Fibroblast of villous mesenchyme (primary cell): ENCODE measurements at places on chromosomes 5 and 9.
A peak's percentile ranks its signal among the peaks of the same experiment; 100 is the strongest.

DNA sequence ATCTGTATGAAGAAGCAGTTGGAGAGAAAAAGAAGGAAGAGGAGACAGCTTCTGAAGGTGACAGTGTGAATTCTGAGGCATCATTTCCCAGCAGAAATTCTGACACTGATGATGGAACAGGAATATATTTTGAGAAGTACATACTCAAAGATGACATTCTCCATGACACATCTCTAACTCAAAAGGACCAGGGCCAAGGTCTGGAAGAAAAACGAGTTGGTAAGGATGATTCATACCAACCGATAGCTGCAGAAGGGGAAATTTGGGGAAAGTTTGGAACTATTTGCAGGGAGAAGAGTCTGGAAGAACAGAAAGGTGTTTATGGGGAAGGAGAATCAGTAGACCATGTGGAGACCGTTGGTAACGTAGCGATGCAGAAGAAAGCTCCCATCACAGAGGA, 48.7 kb downstream of the CMYA5 start:
- no peak for DNase-seq

- DNase-seq, result no peak
These were observed 5.2 kb downstream of the SLC31A2 start for GRCh38 chr9:113155911-113156588.

DNA sequence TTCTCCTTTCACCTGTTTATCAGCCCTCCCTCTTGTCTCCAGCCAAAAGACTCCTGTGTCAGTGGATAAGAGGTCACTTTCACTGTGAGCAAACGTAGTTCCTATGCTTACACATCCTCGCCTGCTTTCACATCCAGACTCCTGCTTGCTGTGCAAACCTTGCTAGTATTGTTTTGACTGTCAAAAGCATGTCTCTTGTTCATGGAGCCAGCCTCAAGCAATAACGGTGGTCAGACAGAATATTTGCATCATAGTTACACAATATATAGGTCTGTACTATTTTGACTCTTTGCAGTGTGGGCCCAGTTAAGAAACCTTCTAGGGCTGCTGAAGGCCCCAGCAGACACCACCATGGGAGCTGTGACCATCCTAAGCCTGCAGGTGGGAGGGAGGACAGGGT, 420.0 kb downstream of the SEMA5A start:
- DNase-seq, result no peak

DNA sequence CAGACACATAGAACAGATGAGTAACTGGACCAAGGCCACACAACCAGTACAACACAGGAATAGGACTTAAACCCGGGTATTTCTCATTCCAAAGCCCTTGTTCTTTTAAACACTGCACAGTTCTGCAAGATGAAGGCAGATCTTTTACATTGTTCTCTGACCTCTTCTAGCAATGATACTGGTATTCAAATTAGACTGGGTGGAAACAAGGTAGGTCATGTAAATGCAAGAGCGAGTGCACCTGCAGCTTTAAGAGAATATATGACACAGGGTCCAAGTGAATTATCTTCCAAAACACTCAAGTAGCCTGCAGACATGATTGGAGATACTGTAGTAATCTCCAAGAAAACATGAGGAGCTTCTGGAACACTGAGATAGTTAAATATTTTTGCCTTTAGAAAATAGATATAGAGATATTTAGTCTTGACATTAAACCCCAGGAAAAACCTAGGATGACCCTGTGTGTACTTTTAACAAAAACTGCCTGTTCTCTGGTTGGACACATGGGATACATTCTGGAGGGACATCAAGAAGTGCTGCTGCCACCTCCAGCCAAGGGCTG, 130.6 kb upstream of the EPB41L4A start:
- no peak for DNase-seq

GRCh38 chr5:122366501-122366900, 54.5 kb downstream of the SNCAIP start:
- no peak for DNase-seq

- no peak for DNase-seq
These were observed 11.8 kb downstream of the IPPK start for GRCh38 chr9:92658176-92658575.

- DNase-seq, result no peak
These were observed 282.0 kb downstream of the ISL1 start for GRCh38 chr5:51665251-51665593.

DNA sequence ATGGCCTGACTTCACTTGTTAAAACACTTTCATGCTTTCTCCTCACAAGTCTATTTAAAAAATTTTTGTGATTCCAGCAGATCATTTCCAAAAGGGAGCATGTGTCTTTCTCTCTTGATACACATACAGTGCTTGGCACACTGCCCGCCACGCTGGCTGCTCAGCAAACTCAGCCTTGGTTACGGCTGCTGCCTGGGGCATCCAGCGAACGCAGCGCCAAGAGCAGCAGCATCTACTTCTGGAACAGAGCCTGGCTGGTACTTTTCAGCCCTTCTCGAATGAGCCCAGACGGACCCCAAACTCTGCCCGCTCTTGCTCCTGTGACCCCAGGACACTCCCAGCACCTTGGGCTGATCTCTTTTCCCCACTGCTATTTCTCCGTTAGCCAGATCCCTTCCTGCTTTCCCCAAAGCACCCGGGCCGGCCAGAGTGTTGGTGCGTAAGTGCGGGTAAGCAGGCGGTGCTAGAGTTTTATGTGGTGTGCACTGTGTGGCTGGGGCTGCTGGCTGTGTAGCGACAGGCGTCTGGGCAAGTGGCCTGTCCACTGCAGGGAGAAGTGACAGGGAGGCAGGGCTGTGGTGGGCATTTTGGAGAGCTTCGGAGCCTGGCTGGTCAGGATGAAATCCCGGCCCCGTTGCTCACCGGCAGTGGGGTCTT, 73.2 kb downstream of the SH3PXD2B start:
- no peak for DNase-seq

DNA sequence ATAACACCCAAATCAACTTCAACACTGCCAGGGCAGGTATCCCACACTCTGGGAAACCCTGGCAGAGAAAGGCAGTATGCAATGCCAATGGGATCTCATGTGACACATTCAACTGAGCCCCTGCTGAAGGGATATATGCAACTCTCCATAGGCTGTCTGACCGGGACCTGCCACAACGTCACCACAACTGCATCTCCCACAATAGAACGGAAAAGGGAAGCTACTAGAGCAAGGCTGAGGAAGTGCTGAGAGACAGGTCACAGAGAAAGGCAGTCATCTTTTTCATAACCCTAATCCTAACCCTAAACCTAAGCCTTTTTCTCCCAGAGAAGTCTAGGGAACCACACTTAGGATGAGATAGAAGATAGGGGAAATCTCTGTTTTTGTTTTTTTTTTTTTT, 345.9 kb upstream of the CD180 start:
- DNase-seq, result no peak

DNA sequence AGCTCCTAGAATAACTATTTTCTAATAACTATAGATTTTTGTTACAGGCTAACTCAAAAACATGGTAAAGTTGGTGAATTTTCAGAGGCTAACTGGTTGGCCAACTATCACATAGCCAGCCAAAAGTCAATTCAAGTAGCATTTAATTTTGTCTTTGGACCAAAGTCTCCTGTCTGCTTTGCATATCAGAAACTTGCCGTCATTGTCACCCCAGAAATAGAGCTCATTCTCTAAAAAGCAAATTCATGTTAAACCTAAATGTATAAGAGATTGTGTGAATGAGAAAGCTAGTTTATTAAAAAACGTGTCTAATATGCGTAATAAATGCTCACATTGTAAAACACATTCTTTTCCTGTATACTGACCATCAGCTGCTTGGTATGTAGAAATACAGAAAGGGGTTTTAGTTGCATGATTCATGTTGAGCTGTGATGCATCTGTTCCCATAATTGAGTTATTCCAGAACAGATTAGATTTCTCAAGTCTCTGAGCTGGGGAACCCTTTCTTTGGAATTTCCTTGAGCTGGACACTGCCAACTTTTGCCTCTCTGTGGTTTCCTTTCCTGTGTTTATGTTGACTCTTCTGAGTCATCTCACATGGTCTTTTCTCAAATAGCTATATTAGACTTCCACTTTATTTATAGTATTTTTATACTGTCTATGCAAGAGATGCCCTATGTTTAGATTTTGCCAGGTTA, 7.3 kb downstream of the SRFBP1 start:
- DNase-seq, result peak; percentile 99

DNA sequence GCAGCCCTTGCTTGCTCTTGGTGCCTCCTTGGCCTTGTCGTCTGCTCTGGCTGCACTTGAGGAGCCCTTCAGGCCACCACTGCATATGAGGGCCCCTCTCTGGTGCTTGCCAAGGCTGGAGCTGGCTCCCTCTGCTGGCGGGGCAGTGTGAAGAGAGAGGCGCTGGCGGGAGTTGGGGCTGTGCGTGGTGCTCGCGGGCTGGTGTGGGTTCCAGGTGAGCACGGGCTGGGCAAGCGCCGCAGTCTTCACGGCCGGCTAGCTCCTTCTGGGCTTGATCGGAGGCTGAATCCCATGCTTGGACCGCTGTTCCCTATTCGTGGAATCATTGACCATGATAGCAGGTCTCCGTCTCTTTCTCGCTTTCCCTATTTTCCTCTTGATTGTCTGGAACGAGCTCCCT, 56.5 kb downstream of the XRCC4 start:
- DNase-seq, result no peak

- no peak for DNase-seq
These were observed 90.7 kb downstream of the CAMSAP1 start for GRCh38 chr9:135816651-135816970.

DNA sequence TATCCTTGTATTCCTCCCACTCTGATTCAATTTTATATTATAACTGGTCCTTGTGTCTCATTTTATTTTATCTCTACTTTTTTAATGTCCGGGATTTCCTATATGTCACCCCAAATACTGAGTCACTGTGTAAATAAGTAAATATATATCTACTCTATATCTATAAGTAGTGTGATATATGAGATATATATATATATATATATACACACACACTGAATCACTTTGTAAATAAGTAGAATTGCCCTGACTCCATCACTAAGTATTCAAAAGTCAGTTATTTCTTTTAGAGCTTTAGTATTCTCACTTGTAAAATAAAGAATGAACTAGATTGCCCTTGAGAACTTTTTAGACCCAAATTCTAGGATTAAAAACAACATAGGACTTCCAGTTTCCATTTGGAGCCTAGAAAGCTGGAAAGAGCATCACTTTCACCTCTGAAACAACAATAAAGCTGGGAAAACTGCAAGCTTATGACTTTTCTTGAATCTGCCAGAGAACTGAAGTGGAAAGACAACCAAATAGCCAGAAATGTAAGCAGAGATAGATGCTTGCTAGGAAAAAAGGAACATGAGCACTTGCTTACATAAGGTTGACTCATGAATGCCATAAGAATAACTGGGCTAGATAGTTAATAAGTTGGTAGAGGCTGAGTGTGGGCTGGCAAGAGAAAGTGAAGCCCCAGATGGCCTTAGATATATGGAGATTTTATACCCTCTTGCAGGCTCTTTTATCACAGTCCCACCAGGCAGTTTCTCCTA, 171.1 kb upstream of the TLX3 start:
- DNase-seq, result peak; percentile 33

DNA sequence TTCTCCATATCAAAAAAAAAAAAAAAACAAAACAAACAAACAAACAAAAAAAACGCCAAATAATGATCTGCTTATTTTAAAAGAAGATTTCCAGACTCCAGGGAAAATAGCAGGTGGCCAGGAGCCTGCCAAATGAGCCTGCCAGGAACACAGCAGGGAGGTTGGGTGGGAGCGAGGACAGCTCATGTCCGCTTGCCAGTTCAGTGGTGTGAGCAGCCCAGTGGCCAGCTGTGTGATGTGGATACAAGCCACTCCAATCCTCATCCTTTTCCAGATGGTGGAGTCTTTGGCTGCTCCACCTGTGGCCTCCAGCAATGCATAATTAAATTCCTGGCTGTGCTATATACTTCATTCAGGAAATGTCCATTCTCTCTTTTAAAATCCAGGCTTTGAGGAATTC, 1025.1 kb upstream of the C9orf72 start:
- no peak for DNase-seq

GRCh38 chr5:17239953-17240352, 22.5 kb downstream of the BASP1 start:
- no peak for DNase-seq

DNA sequence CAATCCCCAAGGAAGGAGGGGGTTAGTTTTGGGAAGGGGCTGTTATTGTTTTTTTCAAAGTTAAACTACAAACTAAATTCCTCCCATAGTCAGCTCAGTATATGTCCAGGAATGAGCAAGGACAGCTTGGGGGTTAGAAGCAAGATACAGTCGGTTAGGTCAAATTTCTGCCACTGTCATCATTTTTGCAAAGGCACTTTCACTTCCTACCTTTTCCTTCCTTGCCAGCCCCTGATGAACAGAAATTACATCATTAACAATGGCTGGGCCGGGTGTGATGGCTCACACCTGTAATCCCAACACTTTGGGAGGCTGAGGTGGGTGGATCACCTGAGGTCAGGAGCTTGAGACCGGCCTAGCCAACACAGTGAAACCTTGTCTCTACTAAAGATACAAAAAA, 51.5 kb upstream of the HRH2 start:
- DNase-seq, result no peak

DNA sequence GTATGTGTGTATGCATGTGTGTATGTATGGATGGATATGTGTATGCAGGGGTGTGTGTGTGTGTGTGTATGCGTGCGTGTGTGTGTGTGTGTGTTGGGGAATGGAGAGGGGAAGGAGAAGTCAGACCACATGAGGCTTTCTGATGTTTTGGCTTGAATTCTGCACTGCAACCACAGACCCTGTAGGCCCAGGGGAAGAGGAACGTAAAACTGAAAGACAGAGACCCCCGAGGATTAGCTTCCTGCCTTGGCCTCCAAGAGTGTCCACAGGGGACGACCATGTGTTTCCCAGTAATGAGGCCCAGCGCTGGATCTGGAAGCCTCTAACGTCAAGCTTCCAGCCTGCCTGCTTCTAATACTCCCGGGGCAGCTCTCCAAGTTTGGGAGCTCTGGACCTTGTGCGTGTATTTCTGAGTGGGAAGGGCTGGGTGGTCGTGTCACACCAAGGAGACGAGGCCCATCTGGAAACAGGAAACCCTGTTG, 5.8 kb downstream of the DCANP1 start:
- no peak for DNase-seq

DNA sequence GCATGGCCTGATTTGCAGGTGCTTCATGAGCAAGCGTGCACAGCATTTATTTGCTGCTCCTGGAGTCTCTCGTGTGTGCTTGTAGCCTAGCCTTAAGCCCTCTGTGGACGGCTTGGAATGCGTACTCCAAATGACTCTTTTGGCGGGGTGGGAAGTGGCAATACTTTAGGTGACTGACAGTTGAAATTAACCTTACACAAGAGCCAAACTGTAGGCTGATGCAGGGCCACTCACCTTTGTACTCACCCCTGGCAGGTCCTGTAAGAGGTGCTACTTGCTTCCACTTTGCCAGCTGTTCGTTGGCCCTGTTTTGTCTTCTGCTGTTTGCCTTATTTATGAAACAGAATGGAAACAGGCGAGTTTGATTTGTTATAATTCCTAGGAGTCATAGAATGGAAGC, 22.9 kb downstream of the TENT4A start:
- no peak for DNase-seq

GRCh38 chr9:99299211-99300102, 77.4 kb downstream of the SEC61B start:
- DNase-seq, result peak; percentile 24

- DNase-seq, result no peak
These were observed 38.9 kb upstream of the CFAP157 start for GRCh38 chr9:127667906-127668305.

GRCh38 chr9:7554699-7555098, 244.9 kb downstream of the DMAC1 start:
- DNase-seq, result no peak

- DNase-seq, result peak; percentile 25
These were observed 40.0 kb upstream of the SMC5 start for GRCh38 chr9:70218767-70219166.
